Stimulated activated CD4-positive, alpha-beta T cell treated with anti-CD3 and anti-CD28 coated beads, Interleukin-1b, Interleukin-23, amount 100 ng/mL, for 48 hours (primary cell): ENCODE measurements at places on chromosomes 1 and 21.

DNA sequence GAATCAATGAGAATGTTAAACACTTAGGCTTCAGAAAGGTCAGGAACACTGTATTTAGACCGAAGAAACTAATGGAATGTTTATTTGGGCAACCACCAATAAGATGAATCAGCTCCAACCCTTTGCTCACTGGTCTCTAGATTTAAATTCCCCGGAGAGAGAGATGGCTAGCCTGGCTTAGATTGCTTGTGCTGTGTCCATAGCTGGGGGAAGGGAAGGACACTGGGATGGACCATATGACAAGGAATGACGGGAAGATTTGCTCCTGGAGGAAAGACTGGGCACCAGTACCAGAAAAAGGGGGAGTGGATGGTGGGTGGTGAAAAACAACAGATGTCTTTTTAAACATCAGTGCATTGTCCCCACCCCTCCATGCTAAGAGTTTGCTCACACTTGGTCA, 426.6 kb downstream of the DUSP10 start:
- no peak for DNase-seq

DNA sequence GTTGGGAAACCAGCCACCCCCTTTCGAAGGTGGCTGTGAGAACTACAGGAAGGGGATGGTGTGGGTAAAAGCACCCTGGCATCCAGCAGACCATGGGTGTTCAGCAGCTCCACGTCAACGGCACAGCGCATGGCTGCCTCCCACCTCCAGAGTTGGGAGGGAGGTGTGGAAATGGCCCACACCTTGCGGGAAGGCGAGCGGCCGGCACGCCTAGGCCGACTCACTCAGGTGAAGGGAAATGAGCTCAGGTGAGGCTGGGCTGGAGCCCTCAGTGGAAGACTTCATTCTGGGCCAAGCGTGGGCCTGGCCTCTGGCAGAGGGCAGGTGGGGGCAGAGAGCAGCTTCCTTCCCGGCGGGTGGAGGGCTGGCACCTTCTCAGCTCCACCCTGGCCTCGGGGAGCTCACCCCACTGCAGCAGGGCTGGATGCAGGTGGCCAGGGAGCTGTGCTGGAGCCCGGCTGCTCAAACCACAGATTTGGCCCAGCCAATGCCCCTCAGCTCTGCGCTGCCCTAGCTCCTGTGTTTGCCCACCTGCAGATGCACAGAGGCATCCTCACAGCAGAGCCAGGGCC, 24.8 kb upstream of the ALDH4A1 start:
- peak; percentile 56 for DNase-seq

- DNase-seq: no peak
Measured at GRCh38 chr1:14897080-14897449, 256.5 kb upstream of the TMEM51 start.

- no peak for DNase-seq
Measured at GRCh38 chr1:167477986-167478385, 40.3 kb downstream of the CD247 start.

DNA sequence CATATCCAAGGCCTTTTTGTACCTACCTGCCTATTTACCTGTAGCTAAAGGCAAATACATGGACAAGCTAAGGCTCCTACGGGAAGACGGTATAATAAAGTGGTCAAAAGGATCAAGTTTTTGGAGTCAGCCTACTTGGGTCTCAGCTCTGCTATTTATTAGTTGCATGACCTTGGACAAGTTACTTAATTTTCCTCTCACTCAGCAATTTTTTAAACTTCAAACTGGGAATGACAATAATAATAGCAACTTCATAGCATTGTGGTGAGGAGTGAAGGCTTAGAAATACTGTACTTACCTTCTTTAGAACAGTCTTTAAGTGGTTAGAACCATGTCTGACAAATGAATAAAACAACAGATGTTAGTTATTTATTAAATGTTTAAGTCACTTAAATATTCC, 60.2 kb upstream of the SLC35F3 start:
- DNase-seq: no peak

- DNase-seq: no peak
Measured at GRCh38 chr21:14863745-14864210, 201.0 kb downstream of the NRIP1 start.
